ENCODE measurements at places on chromosomes 2 and 18.

GRCh38 chr2:2739231-2739795, 408.2 kb upstream of the MYT1L start:
- DNase-seq = no peak

DNA sequence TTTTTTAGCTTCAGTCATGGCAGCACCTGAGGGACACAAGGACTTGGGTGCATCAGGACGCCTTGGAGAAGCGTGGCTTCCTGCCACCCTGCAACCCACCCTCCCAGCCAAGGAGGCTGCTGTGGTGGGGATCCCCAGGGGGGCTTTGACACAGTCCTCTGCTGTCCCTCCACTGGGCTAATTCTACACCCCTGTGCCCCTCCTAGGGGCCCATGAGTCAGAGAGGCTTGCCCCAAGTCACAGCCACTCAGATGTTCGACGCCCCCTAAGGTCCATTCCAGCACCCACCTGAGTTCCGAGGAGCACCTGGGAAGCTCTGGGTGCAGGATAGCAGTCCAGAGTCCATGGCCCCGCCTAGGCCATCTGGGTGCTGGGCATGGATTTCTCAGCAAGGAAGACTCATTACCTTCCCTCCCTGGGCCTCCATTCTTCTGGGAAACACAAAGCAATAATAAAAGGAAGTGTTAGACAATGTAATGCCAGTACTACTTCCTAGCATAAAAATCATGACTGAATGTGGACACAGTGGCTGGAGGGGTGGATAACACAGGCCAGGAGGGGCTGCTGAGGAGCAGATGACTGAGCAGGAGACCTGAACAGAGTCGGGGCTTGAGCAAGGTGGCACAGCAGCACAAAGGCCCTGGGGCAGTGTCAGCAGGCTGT, 3.7 kb downstream of the ALPG start:
- DNase-seq = no peak

DNA sequence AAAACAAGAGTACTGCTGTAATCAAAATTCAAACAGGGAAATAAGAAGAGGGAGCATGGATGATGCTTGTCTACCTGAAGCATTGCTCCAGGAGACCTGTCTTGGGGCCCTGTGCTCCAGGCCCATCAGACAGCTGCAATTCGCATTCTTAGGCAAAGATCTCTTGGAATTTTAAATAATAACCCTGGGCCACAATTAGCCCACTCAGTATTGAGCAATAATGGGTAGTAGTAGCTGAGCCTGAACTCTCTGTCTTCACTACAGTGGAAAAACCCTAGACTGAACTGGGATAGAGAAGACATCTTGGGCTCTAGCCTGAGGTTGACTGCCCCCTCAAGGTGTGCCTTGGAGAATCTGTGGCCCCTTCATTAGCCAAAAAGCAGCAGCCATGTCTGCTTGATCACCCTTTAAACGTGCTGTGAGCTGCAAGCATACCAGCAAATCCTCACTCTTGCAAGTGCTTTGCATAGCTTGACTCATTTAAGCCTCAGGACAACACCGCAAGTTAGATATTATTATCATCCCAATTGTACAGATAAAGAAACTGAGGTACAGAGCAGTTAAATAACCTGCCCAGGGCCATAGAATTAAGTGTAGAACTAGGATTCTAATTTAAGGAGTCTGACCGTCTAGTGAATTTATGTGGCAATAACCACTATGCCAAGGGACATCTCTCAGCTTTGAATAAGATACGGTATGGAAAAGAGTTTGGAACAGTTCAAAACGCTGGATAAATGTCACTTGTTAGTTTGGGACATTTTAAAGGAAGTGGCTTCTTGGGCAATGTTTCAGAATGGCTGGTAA, 69.0 kb downstream of the DDX1 start:
- DNase-seq = no peak

- no peak for DNase-seq
These were observed 48.1 kb upstream of the PKDCC start for GRCh38 chr2:41999592-42000281.

DNA sequence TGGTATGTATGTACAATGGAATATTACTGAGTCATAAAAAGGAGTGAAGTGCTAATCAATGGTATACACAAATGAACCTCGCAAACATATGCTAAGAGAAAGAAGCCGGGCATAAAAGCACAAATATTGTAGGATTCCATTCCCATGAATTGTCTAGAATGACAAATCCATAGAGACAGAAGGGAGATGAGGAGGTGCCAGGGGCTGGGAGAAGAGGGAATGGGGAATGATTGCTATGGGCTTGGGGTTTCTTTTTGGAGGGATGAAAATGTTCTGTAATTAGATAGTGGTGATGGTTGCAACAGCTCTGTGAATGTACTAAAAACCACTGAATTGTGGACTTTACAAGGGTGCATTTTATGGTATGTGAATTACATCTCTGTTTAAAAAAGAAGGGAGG, 73.5 kb downstream of the GLI2 start:
- DNase-seq = no peak

DNA sequence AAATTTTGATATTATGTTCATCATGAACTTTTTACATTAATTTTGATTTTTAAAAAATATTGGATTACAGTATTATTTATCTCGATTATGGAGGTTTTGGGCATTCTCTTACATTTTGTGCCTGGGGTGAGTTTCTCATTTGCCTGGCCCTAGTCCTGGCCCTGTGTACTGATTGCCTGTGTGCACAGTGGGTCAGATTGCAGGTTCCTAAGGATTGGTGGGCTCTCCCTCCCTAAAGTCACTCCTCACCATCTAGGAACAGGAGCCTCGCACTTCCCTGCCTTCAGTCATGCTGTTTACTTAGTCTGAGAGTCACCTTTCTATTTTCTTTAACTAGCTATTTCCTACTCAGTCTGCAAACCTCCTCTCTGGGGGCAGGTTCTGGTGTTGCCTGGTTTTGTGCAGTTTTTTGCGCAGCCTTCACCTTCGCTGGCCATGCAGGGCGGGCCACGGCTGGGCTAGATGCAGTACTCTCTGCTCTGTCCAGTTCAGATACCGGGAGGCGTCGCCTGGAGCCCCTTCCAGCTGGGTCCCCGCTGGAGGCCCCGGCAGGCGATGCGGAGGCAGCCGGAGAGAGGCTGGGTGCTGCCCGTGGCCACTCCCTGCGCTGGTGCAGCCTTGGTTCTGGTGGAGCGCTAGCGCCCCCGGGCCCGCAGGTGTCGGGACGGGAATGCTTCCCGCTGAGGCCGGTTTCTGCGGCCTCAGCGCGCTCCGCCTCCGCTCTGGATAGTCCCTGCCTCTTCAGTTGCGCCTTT, 23.3 kb upstream of the MC5R start:
- DNase-seq = no peak

- no peak for DNase-seq
These were observed 195.4 kb downstream of the FAM210A start for GRCh38 chr18:13530879-13531387.

DNA sequence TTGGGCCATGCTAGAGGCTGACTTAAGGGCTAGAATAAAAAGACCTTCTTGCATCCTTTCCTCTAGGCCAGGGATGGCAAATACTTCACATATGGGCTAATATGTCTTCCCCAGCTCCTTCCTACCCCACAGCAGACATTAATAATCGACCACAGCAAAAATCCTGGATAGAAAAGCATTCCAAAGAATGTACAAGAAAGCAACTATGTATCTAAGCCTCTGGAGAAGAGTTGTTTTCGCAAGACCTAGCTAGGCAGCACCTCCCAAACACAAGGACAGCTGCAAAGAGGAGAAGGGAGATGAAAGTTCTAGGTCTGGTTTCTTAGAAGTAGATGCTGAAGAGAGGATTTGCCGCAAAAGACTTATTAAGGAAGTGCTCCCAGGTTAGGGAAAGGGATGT, 372.6 kb downstream of the SLC4A3 start:
- no peak for DNase-seq

DNA sequence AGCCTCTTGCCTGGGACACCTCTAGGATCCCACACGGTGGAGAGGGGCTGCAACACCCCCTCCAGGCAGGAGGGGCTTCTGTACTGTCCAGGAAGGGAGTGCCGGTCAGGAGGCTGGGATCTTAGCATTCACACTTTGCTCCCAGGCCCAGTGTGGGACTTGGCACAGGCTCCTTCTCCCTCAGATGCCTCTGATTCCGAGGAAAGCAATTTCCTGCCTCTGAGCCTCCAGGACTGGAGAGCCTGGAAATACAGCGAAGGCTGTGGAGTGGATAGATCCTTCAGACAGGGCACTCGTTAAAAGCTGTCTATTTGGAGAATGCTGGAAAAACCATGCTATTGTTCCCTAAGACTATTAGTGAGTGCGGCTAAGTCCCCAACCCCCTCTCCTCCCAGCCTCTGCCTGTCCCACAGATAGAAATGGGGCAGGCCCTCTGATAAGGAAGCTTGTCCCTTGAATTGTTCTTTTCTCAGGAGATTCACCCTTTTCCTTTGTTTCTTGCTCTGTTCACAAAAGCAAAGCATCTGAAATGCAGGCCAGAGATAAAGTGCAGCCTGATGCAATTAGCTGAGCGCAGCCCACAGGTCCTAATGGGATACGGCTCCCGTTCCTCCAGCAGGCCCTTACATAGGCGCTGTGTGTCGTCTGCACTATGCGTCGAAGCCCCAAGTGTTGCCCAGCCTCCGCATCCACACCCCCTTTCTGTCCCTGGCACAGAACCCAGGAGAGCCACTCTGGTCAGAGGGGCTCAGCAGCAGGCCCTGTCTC, 252.2 kb downstream of the KLHL29 start:
- DNase-seq = no peak

DNA sequence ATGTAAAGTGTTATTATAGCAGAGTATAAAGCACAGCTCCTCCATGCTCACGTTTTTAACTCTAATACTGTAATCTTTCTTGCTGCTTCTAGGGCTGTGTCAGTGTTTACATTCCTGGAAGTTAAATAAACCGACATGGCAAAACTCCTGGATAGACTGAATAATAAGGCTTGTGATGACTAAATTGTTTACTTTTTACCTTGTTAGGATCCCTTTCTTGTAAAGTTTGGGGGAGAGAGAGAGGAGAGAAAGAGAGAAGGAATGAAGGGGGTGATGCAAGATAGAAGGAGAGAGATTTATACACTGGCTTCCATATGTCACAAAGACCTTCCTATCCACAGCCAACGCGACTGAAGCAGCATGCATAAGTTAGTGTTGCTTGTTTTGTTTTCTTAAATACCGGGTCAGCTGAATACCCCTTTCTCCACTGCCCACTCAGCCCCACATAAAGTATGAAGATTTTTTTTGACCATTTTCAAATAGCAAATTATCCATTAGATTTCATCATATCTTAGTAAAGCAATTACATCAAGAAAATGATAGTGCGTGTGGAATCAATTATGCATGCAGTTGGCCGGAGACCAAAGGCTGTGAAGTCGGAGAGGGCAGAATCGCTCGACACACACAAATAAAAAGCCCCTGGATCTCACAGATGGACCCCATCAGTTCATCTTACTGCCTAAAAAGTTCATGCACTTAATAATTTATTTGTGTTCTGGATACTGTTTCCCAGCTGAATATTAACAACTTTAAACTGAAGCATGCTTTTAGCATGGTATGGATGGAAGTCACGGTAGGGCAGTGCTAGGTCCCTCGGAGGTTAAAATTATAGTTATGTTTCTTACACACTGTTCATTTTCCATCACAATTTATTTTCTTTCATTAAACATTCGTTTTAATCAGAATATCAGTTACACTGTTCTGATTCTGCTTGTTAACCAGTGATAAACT, 20.1 kb downstream of the BCL11A start:
- DNase-seq = no peak

GRCh38 chr2:30332791-30333453, 101.6 kb downstream of the LBH start:
- DNase-seq = no peak

GRCh38 chr2:68371138-68371537, 6.1 kb downstream of the PLEK start:
- no peak for DNase-seq

DNA sequence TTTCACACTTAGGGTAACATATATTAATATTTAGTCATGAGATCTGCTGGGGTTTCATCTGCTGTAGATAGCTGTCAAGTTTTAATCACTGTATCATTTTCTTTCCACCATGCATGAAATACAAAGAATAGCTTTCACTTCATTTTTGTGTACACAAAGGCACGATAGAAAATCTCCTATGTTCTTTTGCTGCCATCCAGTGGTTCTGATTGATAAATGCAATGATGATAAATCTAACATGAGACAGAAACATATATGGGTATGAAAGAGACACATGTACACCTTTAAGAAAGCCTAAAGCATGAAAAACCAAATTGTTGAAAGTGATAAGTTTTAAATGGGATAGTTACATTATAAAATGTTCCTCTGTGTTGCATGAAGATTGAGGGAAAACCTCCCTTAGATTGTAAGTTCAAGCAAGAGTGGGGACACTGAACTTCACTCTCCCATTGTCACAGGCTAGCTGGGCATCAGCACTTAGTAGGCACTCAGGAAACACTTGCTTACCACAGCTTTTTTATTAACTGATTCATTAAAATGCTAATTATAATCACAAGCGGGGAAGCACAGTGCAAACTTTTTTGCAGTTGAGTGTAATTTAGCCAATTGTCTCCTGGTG, 31.2 kb downstream of the C1D start:
- DNase-seq = no peak

GRCh38 chr2:120448436-120448835, 102.5 kb downstream of the INHBB start:
- no peak for DNase-seq

GRCh38 chr2:2914252-2914651, 463.4 kb downstream of the EIPR1 start:
- no peak for DNase-seq

DNA sequence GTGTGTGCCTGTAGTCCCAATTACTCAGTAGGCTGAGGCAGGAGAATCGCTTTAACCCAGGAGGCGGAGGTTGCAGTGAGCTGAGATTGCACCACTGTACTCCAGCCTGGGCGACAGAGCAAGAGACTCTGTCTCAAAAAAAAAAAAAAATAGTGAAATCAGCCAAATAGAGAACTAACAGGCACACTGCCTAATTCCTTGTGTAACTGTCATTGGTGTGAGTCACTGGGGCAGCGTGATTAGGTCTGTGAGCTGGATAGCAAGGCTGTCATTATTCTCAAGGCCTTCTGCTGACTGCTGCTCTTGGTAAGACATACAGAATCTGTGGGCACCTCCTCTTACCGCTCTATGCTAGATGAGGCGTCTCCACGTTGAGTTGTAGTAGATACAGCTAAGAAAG, 270.3 kb downstream of the NEDD4L start:
- DNase-seq = no peak

DNA sequence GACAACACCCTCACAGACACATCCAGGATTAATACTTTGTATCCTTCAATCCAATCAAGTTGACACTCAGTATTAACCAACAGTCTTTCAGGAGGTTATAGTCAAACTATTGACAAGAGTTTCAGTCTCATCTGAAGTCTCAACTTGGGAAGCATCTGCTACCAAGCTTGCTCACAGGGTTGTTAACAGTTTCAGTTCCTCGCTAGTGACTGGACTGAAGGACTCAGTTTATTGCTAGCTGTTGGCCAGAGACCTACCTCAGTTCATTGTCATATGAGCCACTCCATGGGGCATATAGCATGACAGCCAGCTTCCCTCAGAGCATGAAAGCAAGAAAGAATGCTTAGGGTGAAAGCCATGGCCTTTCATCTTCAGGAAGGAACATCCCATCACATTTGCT, 228.6 kb downstream of the EPHA4 start:
- DNase-seq = no peak
